ENCODE measurements at places on chromosomes 11 and 22.
A peak's percentile ranks its signal among the peaks of the same experiment; 100 is the strongest.

DNA sequence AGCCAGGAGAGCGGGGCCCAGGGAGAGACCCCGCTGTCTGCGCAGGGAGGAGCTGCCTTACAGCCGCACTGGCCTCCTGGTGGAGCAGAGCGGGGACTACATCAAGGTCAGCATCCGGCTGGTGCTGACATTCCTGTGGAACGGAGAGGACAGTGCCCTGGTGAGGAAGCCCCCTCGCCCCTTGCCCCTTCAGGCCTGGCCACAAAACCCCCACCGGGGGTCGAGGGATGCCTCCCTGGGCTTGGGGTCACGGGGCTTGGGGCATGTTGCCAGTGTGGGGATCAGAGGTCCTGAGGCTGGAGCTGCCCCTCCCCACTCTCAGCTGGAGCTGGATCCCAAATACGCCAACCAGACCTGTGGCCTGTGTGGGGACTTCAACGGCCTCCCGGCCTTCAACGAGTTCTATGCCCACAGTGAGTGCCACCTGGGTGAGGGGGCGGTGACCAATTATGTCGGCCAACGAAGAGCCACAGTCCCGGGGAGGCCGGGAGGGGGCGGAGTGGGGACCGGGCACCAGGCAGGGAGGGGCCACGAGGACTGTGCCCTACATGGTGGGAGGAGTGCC lies 4.2 kb downstream of the MUC5B start:
- no peak for DNase-seq

GRCh38 chr11:64865286-64866172 lies 12.9 kb downstream of the EHD1 start:
- no peak for DNase-seq

- no peak for DNase-seq
These were observed 61.1 kb downstream of the ARHGAP42 start for GRCh38 chr11:100748153-100748552.

DNA sequence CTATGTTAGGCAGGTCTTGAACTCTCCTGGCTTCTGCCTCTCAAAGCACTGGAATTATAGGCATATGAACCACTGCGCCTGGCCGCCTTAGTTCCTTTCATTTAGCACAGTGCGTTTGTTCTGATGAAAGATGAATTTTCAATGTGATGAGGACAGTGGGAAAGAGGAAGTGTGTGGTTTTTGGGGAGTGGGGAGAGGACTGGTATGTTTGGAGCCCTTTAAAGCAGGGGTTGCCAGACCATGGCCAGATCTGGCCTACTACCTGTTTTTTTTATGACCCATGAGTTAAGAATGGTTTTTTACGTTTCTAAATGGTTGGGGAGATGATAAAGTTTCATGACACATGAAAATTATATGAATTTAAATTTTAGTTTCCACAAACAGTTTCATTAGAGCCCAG lies 12.5 kb downstream of the ATXN10 start:
- DNase-seq: no peak

DNA sequence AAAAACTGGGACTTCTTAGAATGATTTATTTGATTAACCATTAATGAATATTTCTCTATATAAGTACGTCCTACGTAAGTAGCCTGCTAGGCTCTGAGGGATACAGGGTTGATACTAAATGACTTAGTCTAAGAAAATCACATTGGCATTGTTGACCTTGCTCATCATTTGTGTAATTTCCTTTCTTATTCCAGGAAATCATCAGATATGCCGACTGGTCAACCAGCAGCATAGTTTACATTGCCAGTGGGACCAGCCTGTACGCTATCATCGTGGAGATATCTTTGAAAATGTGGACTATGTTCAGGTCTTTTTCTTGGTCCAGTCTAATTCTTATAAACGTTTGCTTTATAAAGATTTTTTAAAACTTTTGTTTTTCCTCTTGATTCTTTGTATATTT lies 42.5 kb downstream of the TTC17 start:
- no peak for DNase-seq

- DNase-seq: no peak
These were observed 53.3 kb downstream of the FAT3 start for GRCh38 chr11:92277871-92278270.

DNA sequence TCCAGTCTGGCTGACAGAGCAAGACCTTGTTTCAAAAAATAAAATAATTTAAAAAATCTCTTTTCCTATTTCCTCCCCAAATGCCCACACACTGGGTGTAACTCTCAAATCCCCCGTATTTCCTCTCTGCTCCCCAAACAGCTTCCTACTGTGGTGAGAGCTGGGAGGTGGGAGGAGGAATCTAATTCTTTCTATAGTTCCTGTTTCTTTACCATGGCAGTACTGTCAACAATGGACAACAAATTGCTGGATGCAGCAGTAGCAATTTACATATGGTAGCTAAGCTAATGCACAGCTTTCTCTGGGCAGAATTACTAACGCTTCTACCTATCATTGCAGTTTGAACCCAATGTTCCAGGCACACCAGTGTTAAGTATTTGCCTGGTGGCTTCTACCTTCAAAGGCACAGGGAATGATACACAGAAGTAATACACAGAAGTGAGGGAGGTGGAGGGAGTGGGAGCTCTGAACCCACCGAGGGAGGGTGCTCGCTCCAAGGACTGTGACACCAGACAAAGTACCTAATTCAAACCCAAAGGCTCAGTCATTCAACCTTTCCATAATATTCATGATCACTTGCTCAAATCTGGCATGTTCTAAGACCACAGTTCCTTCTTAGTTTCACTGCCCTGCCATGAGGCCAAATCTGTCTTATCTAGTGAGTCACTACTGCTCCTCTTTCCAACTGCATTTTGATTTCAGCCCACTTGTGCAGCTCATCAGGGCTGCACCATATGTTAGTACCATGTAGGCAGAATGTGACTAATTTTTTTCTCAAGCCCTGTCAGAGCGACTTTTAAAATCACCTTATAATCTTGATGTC lies 37.9 kb downstream of the CELF1 start:
- no peak for DNase-seq

GRCh38 chr11:74638869-74639268 lies 46.5 kb downstream of the POLD3 start:
- no peak for DNase-seq

- DNase-seq: no peak
These were observed 50.9 kb downstream of the MCAM start for GRCh38 chr11:119266063-119266462.

- DNase-seq: no peak
These were observed 8.6 kb upstream of the APOBEC3B start for GRCh38 chr22:38973289-38974169.

DNA sequence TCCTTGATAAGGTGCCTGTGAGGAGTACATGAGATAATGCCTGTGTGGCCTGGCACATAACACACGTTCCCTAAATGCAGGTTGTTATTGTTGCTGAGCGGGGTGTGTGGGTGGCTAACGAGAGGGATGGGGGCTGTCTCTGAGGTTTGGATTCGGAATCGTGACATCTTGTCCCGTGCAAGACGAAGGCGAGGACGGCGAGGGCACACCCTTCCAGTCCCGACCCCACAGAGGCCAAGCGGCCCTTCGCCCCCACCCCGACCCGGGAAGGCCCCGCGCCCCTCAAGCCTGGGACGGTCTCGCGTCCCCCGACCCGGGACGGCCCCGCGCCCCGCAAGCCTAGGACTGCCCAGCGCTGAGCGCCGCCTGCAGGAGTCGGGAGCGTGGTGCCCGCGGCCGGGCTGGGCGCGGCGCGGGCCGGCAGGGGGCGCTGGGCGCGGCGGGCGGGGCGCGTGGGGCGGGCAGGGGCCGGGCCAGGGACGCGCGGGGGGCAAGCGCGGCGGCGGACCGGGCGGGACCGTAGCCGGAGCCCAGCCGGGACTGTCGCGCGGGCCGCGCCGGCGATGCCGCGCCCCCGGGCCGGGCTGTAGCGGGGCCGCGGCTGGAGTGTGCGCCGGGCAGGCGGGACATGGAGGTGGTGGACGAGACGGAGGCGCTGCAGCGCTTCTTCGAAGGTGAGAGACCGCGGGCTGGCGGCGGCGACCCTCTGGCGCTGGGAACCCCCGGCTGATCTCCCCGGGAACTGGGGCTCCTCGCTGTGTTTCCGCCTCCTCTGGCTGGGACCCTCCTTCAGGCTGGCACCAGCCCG lies at the start of gene MYRF:
Gene MYRF, plus strand, starts transcription at position 520 of the 808 bp plus-strand sequence. Its CDS starts 109 bp downstream, at position 629.
- DNase-seq: peak; percentile 17

- DNase-seq: no peak
These were observed 10.2 kb upstream of the ALG8 start for GRCh38 chr11:78149646-78150045.

- no peak for DNase-seq
These were observed 726 bp downstream of the ST3GAL4 start for GRCh38 chr11:126355926-126356897.

GRCh38 chr22:24566899-24567511 lies 11.2 kb downstream of the SNRPD3 start:
- DNase-seq: no peak

DNA sequence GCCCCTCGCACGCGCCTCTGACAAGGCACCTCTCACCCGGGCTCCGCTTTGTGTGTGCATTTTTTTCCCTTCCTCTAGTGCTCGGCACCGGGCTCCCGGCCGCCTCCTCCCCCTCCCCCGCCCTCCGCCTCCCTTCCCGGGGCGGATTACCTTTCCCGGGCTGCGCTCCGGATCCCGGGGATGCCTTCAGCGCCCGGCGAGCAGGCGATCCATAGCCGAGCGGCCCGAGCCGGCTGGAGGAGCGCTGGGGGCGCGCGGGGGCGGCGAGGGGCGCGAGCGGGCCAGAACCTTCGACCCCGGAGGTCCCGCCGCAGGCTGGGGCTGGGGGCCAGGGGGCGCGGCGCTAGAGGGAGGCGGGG lies 282 bp downstream of the MPPED2 start:
- no peak for DNase-seq

GRCh38 chr22:31681349-31682345 lies 19.6 kb upstream of the PISD start:
- DNase-seq: no peak

GRCh38 chr22:41481131-41481830 lies 12.4 kb downstream of the ACO2 start:
- peak; percentile 39 for DNase-seq

DNA sequence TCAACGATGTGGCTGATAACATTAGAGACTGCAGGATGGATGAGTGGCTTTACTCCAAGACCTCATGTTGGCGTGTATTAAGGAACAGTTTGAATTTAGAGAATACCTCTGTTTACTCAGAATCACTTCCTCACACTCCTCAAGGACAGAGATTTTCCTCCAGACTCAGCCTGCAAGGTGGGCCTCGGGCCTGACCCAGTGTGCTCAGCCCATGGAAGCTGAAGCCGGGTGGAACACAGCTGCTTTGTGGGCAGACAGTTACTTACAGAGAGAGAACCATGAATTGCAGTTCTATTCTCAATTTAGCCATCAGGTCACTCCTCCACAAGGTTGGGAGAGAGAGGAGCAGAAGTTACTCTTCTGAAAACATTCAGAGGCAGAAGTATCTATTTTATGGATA lies 135.8 kb downstream of the SNX19 start:
- no peak for DNase-seq

DNA sequence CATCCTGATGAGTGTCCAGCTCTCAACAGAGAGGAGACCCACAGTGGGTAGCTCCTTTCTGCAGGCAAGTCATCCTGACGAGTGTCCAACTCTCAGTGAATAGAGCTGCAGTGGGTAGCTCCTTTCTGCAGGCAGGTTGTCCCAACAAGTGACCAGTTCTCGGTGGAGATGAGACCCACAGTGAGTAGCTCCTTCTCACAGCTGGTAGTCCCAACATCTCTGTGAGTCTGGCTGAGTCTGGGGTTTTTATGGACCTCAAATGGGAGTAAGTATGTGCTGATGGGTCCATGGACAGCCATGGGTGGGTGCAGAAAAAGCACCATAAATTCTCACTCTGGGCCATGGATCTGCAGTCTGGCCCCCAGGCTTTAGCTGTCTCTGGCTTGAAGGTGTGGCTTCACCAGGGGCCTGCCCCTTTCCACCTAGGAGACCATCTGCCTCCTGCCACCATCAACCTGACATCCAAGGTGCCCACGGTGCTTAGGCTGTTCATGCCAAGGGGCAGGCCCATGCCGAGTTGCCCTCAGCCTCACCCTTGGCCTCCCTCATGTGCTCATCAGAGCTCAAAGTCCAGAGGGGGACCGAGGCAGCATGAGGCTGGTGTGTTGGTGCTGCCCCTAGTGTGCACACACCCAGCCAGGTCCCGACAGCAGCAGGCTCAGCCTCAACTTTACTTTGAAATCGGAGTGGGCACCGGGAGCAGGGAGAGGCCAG lies 15.3 kb downstream of the NPAT start:
- DNase-seq: no peak

GRCh38 chr11:102267609-102268008 lies 49.7 kb upstream of the BIRC3 start:
- no peak for DNase-seq

DNA sequence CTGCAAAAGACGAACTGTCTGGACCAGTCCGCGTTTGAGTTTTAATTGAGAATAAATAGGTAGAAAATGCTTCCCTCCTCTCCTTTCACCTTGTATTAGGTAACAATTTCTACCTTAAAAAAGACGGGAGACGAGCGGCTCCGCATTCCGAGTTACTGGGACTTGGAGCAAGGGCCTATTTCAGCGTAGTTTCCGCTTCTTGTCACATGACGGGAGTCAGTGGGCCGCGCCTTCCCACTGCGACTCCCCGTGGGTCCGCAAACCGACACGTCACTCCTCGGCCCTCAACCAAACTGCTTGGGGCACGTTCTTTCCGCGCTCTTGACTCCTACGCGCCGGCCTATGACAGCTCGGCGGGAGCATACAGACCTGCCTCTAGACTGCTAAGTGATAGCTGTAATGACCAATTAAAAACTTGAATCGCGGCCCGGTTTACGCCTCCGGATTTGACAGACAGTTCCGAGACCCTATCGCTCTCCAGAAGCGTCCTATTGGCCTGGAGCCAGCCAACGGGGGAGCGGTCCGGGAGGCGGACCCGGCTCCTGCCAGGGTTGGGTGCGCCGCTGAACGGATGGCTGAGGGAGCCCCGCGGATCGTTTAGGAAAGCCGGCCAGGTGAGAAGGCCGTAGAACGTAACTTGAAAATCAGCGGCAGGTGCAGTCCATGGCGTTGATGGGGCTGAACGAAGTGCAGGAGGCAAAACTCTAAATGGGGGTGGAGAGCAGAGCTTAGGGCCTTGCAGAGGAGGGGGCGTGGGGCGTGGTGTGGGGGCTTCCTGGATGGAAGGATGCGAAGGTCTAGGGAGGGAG lies at the start of gene STT3A:
Gene STT3A, plus strand, starts transcription at position 548 of the 809 bp plus-strand sequence. CDS start 3,064 bp downstream, outside the sequence.
- peak; percentile 100 for DNase-seq

DNA sequence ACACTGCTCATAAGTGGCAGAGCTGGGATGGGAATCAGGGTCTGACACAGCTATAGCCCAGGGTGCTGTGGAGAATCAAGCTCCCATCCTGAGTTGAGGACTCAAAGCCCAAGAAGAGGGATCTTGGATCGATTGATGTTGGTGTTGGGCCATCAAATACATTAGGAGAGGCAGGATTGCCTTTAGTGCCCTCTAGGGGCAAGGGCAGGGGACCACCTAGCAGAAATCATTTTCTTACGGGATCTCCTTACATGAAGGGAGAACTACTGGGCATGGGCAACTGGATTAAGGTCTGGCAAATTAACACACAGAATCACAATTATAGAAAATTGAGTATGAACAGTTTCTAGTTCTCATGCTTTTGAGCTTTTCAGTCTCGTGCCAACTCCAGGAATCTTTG lies 24.9 kb upstream of the EMSY start:
- DNase-seq: no peak

- no peak for DNase-seq
These were observed 53.1 kb downstream of the AP2A2 start for GRCh38 chr11:978781-979180.

- no peak for DNase-seq
These were observed 1475.4 kb downstream of the BRD1 start for GRCh38 chr22:48352086-48352911.

Data from Peyer's patch (tissue), 4 donors.